Vagina (tissue), 2 donors: ENCODE measurements at places on chromosomes 5 and 9. TPM values are rescaled to one million over a fixed set of nuclear protein-coding genes. Genes with fewer than 3 reads are reported as not detected.
A peak's percentile ranks its signal among the peaks of the same experiment; 100 is the strongest.

DNA sequence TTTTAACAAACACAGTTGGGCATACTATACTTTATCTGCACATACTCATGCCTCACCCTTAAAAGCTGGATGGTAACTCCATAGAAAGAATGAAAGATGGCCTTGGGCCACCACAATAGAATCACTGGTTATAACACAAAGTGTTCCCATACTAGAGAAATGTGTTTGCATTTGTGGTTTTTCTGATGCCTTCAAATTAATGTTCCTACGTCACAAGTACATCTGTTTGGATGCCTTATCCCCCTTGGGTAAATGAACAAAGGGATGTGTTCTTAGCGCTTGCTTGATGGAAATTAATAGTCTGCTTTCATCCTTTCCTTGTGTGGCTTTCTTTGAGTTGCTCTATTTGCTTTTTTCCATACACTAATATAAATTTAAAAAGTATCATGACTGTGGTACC lies 291.1 kb upstream of the PDE4D start:
- no peaks in the 10 kb centered on the region for H3K4me1 ChIP-seq
- H3K27ac ChIP-seq, result no peak overlapping the region
- no peaks in the 10 kb centered on the region for H3K36me3 ChIP-seq
- no peak for DNase-seq
- no peaks in the 10 kb centered on the region for H3K27me3 ChIP-seq

DNA sequence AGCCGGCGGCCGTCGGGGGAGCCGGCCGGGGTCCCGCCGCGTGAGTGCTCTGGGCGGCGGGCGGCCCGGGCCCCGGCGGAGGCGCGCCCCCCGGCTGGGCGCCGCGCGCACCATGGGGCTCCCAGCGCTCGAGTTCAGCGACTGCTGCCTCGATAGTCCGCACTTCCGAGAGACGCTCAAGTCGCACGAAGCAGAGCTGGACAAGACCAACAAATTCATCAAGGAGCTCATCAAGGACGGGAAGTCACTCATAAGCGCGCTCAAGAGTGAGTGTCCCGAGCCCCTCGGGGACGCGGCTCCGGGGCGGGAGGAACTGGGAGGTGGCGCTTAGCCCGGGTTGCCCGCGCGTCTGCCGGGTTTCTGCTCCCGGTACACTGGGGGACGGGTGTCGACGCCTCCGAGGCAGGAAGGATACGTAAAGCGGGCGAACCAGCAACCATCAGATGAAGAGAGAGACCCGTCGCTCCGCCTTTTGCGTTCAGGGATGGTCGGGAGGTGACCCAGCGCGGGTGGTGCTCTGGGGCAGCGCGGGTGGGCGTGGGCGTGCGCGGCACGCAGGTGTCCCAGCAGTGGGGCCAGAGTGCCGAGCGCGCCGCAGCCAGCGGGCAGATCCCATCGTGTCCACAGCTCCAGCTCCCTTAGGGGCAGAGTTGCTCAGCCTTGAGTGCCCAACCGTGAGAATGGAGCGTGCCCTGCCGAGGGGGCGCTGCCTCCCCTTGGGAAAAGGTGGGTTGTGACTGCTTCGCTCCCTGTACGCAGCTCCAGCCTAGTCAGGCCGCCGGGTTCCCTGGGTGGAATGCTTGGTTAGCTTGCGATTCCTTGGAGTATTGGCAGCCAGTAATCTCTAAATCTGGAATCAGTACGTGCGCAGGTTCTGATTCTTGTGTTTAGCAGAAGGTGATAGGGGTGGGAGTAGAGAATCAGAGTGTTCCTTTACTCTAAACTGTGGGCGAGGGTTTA lies 753 bp downstream of the ARHGAP26 start:
- peak overlapping the region; percentile 66 for H3K4me3 ChIP-seq
- H3K4me1 ChIP-seq, result peaks cover 25% of the 10 kb centered on the region
- H3K27ac ChIP-seq, result peak overlapping the region; percentile 80
- no peak for DNase-seq

- H3K36me3 ChIP-seq, result no peaks in the 10 kb centered on the region
- no peak overlapping the region for H3K27ac ChIP-seq
- H3K27me3 ChIP-seq, result no peaks in the 10 kb centered on the region
Measured at GRCh38 chr5:140044041-140044440, 942 bp upstream of the NRG2 start.

Gene HMGCS1
- 68.0 TPM for total RNA-seq

Gene ADCY2
- 18.4 TPM for total RNA-seq

Gene SLC45A2
- total RNA-seq, result not detected

Gene FBXO4
- 7.1 TPM for total RNA-seq

Gene PCDHB10
- 3.2 TPM for total RNA-seq

Gene BTF3
- 537 TPM for total RNA-seq
